ENCODE measurements at places on chromosomes 3 and 15. TPM values are rescaled to one million over a fixed set of nuclear protein-coding genes. Genes with fewer than 3 reads are reported as not detected.

- H3K27me3 ChIP-seq: no peaks in the 10 kb centered on the region
- DNase-seq: no peak
Measured at GRCh38 chr15:56719021-56719612, 14.2 kb downstream of the ZNF280D start.

DNA sequence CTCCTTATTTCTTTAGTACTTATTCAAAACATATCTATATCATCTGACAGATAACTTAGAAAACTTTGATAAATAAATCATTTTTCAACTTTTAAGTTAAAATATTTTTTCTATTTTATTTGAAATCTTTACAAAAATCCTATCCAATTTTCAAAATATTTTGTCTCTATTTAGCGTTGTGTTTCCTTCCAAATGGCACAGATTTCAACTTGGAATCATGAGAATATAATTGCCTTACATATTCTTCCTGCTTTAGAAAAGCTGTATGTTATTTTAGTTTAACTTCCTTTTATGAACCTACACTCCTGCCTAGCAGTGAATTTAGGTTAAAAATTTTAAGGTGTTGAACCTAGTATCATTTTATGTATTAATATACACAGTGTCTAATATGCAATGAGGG, 38.2 kb downstream of the BCHE start:
- H3K4me3 ChIP-seq: no peak overlapping the region
- H3K4me1 ChIP-seq: no peaks in the 10 kb centered on the region
- H3K27me3 ChIP-seq: no peaks in the 10 kb centered on the region
- no peak for DNase-seq
- no peak overlapping the region for H3K27ac ChIP-seq

DNA sequence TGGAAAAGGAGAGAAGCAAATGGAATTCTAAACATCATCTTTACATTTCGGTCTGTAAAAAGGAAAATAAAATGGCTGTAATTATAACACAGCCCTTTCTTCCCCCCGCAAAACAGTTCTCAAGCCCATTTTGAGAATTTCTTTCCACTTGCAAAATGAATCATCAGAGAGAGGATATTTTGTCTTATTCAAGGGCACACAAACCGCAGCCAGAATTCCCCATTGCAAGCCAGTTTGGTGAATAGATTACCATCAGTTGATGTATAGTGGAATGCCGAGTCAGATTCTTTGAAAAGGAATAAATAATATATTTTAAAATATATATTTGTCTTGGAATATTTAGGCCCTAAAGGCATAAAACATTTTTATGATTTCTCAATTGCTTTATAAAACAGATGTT, 420.4 kb upstream of the SEMA6D start:
- DNase-seq: no peak
- no peaks in the 10 kb centered on the region for H3K4me1 ChIP-seq
- H3K4me3 ChIP-seq: no peak overlapping the region
- H3K27ac ChIP-seq: no peak overlapping the region
- H3K36me3 ChIP-seq: no peaks in the 10 kb centered on the region

DNA sequence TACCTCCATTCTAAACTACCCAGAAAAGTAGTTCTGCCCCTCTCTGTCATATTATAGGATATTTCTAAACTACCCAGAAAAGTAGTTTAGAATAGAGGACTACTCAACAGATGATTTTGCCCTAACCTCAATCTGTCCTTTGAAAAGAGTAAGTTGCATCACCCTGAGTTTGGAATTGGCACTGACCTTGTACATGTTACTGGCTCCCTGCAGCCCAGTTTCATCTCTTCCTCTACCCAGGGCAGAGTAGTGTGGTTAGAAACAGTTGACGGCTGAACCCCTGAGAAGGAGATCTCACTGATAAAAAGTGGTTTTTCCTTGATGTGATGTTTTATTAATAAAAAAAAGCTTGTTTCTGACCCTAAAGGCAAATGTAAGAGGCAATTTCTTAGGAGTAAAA, 340.5 kb upstream of the NECTIN3 start:
- no peaks in the 10 kb centered on the region for H3K36me3 ChIP-seq
- H3K27me3 ChIP-seq: no peaks in the 10 kb centered on the region
- no peak overlapping the region for H3K4me3 ChIP-seq
- DNase-seq: no peak
- H3K4me1 ChIP-seq: no peaks in the 10 kb centered on the region
- H3K27ac ChIP-seq: no peak overlapping the region

- no peaks in the 10 kb centered on the region for H3K36me3 ChIP-seq
- no peak for DNase-seq
- no peak overlapping the region for H3K27ac ChIP-seq
- no peak overlapping the region for H3K4me3 ChIP-seq
Measured at GRCh38 chr3:14490255-14490654, 49.9 kb downstream of the GRIP2 start.

- DNase-seq: no peak
- peaks cover 34% of the 10 kb centered on the region for H3K4me1 ChIP-seq
- no peak overlapping the region for H3K27ac ChIP-seq
- H3K36me3 ChIP-seq: no peaks in the 10 kb centered on the region
- H3K4me3 ChIP-seq: no peak overlapping the region
Measured at GRCh38 chr3:123080864-123081562, 14.2 kb downstream of the PDIA5 start.

DNA sequence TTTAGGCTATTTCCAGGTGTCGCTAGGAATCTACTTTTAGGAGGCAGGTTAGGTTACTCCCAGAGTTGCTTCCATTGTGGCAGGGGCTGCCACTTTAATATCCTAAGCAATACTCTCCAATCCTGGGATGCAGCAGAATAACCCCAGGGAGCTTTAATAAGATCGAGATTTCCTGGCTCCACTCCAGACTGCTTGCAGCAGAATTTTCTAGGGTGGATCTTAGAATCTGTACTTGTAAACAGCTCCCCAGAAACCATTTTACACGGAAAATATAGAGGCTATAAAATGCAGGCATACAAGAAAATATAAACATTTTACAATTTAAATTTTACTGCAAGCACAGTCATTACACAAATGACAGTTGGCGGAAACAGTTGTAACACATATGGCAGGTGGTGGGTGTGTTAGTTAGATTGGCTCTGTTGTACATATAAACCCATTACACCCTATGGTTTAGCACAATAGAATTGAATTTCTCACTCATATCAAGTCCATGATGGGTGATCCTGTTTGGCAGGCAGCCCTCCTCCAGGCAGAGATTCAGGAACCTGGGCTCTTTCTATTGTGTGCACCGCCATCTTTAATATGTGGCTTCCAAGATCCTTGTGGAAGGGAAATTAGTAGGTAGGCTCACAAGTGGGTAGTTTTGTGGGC, 35.0 kb upstream of the TNFAIP8L3 start:
- no peak overlapping the region for H3K27ac ChIP-seq
- DNase-seq: no peak
- no peaks in the 10 kb centered on the region for H3K4me1 ChIP-seq
- H3K36me3 ChIP-seq: no peaks in the 10 kb centered on the region

DNA sequence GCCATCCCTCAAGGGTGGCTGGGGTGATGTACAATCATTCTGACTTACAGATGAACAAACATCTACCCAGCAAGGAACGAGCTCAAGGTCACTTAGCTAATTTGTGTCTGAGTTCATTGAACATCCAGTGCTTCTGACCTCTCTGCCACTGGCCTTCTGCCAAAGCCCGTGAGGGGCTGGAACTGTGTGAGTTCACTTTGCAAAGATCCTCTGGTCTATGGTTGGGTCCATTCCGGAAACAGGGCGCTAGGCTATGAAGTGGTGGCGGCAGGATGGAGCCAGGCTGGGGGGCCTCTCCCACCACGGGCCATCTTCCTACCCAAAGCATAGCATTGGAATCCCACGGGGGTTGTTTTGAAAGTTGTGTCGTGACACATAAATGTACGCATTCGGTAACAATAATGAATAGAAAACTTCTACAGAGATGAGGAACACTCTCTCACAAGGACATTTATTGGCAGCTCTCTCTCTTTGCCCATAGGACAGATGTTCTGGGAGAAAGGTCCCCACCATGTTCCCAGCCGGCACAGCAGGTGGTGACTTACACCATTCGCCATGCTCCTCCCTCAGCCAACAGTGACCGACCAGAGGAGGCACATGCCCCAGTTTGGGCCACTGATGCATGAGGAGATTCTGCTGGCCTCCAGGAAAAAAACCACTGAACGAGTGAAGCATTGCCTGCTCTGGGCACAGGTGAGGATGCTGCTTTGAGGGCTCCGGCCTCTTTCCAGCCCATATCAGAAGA, 214.7 kb upstream of the CHRNA7 start:
- no peaks in the 10 kb centered on the region for H3K36me3 ChIP-seq
- H3K27ac ChIP-seq: no peak overlapping the region
- H3K27me3 ChIP-seq: no peaks in the 10 kb centered on the region
- H3K4me1 ChIP-seq: no peaks in the 10 kb centered on the region
- no peak for DNase-seq
- H3K4me3 ChIP-seq: no peak overlapping the region

DNA sequence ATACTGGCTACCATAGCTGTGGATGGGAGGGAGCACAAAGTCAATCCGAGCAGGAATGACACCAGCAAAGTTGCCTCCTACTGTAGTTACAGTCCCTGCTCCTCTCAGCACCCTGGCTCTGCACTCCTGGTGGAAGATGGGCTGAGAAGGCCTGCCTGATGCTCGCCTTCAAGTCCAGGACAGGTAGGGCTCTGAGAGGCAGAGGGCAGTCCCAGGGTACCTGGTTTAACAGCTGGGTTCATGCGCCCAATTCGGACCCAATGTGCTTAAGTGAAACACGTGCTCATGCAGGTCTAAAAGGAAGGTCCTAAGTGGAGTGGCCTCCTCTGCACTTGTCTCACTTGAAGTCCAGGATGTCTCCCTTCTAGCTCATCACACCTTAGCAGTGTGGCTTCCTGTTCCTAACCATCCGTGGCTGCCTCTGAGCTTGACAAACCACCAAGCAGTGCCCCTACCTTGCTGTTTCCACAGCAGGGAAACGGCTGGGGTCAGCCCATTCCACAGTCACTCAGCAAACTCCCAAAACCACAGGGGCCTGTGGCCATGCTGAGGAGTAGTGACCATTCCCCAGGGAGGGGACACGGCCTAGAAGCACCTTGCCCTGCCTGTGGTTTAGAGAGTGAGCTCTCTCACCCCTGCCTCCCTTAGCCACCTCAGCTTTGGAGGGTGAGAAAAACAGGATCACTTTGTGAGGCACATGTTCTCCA, 3.9 kb upstream of the MUSTN1 start:
- no peak for DNase-seq
- no peak overlapping the region for H3K27ac ChIP-seq
- H3K4me1 ChIP-seq: no peaks in the 10 kb centered on the region
- H3K36me3 ChIP-seq: no peaks in the 10 kb centered on the region
- no peaks in the 10 kb centered on the region for H3K27me3 ChIP-seq
- H3K4me3 ChIP-seq: no peak overlapping the region

- H3K27me3 ChIP-seq: no peaks in the 10 kb centered on the region
- peak overlapping the region; percentile 96 for H3K4me3 ChIP-seq
- peak overlapping the region; percentile 97 for H3K27ac ChIP-seq
- no peaks in the 10 kb centered on the region for H3K36me3 ChIP-seq
- DNase-seq: peak; percentile 66
- peaks cover 7% of the 10 kb centered on the region for H3K4me1 ChIP-seq
Measured at GRCh38 chr15:31325595-31326155, 960 bp upstream of the KLF13 start.

GRCh38 chr15:75620058-75620820, 5.3 kb downstream of the SNUPN start:
- no peaks in the 10 kb centered on the region for H3K27me3 ChIP-seq
- peak overlapping the region; percentile 23 for H3K27ac ChIP-seq
- H3K4me1 ChIP-seq: no peaks in the 10 kb centered on the region
- DNase-seq: no peak

GRCh38 chr3:126399351-126399735, 4.6 kb downstream of the CFAP100 start:
- no peak overlapping the region for H3K27ac ChIP-seq
- H3K4me3 ChIP-seq: no peak overlapping the region
- H3K4me1 ChIP-seq: no peaks in the 10 kb centered on the region
- no peaks in the 10 kb centered on the region for H3K36me3 ChIP-seq

- H3K4me3 ChIP-seq: no peak overlapping the region
- no peak for DNase-seq
- H3K36me3 ChIP-seq: no peaks in the 10 kb centered on the region
- H3K4me1 ChIP-seq: no peaks in the 10 kb centered on the region
Measured at GRCh38 chr3:29382845-29383244, 102.0 kb downstream of the RBMS3 start.

GRCh38 chr3:113304102-113304501, 92.7 kb downstream of the BOC start:
- H3K36me3 ChIP-seq: no peaks in the 10 kb centered on the region
- H3K4me3 ChIP-seq: no peak overlapping the region
- no peak overlapping the region for H3K27ac ChIP-seq
- H3K4me1 ChIP-seq: no peaks in the 10 kb centered on the region
- DNase-seq: no peak
- H3K27me3 ChIP-seq: no peaks in the 10 kb centered on the region

DNA sequence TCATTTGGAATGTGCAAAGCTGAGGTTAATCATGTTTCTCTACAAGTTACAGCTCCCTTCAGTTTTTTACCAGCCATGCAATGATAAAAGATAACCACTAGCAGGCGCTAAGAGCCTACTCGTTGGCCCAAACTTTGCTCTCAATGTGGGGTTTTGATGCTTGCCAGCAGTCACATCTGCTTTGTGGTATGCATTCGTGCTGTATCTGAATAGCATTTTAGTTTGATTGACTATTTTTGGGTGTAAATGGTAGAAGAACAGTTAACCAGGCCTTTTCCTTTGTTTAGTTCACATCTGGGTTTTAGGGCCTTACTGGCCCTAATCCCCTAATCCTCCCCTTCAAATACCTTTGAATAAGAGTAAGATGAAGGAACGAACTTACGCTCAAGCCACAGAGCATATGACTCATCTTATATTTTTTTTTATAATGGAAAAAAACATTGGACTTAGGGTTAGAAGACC, 4.4 kb upstream of the CLDN11 start:
- H3K4me3 ChIP-seq: no peak overlapping the region
- no peak for DNase-seq
- peaks cover 4% of the 10 kb centered on the region for H3K4me1 ChIP-seq

MRPL3 gene
- total RNA-seq: 90.8 TPM

DNA sequence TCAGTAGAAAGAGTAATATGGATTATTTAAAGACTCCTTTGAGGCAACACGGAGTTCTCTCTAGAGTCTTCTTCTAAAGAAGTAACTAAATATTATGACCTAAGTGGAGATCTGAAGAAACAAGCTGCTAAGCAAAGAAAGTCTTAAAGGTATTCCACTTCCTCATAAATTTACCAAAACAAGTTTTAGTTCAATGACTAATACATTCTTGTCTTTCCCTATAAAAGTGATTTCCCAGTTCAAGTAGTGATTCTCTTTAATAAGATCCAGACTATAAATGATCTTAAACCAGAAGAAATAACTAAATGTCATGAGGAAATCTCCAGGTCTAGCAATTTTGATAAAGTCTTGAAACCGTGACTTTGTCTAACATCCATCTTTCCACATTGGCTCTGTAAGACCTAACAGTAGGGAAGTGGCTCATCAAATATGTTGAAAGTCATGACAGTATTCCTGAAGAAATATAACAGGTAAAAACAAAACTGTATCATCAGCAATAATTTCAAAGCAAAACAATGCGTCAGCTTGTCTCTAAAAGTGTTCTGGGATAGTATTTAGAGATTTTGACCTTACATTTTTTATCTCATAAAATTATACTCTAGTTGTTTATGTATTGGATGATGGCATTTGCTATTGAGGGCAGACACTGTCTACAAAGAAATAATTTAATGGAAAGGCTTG, 51.8 kb upstream of the NEDD4 start:
- no peak overlapping the region for H3K4me3 ChIP-seq
- H3K4me1 ChIP-seq: no peaks in the 10 kb centered on the region
- H3K27me3 ChIP-seq: no peaks in the 10 kb centered on the region
- DNase-seq: no peak
